ENCODE measurements at places on chromosomes 16 and 17.

DNA sequence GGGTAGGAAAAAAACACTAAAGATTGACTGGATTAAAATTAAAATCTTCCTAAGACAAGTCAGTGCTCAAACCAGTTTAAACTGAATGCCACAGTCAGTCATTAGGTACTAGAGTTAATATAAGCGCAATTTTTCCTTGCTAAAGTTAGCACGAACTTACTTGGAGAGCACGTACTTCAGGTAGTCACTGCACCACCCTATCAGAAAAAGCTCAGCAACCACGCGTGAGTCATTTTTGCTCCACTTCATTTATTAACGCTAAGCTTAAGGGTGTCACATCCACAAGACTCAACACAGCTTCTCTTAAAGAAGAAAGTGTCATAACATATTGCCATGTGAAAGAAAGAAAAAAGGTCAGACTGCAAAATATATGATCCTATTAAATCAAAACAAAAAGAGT, 53.1 kb downstream of the TEX2 start:
- DNase-seq: no peak

GRCh38 chr16:66493490-66494401, 56.2 kb downstream of the TK2 start:
- DNase-seq: no peak

- DNase-seq: no peak
Measured at GRCh38 chr16:84827131-84827574, 7.4 kb downstream of the CRISPLD2 start.

DNA sequence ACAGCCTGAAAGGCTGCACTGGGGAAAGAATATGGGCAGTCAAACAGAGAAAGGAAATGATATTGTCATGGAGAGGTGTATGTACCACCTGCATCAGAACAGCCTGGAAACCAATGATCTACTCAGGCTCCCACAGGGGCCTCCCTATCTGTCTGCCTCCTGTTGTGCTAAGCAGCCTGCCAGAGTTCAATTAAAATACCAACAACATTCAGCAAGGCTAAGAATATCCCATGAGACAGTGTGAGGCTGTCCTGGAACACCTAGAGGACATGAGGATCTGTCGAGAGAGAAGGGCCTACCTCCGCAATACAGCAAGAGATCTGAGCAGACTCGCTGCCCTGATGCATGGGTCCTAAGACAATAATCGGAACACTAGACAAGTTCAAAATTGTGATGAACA, 8.4 kb downstream of the FXR2 start:
- DNase-seq: no peak

DNA sequence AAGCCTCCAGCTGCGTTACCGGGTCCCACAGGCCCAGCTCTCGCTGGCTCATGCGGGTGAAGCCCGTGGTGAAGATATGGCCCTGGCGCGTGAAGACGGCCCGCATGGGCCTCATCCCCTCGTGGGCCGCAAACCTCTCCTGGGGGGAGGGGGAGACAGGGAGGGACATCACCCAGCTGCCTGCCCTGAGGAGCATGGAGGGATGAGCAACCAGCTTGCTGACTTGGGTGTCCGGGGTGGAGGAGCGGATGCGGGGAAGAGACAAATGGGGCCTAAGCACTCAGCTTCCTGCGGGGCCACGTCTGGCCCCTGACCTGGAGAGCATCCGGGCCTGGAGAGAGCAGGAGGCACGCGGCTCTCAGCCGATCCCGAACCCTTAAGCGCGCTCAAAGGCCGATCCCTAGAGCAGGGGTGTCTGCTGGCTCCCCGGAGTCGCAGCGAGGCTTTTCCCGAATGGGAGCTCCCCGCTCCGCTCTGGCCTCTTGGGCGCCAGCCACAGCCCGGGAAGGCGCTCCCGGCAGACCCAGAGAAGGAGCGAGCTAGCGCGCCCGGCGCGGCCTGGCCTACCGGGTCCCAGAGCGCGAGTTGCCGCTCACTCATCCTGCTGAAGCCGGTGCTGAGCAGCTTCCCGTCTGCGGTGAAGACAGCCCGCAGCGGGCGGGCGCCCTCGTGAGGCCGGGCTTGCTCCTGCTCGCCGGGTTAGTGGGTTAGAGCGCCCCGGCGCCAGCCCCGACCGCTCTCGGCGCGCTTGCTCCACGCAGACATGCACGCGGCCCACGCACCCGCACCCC, 5.0 kb downstream of the CORO6 start:
- DNase-seq: peak; percentile 93

- no peak for DNase-seq
Measured at GRCh38 chr17:45389354-45389753, 43.3 kb downstream of the ARHGAP27 start.

GRCh38 chr16:1152651-1153259, at the start of gene CACNA1H:
Gene CACNA1H, plus strand, starts transcription at chr16:1153106. Its CDS starts 632 bp downstream, at chr16:1153738.
- peak; percentile 79 for DNase-seq

DNA sequence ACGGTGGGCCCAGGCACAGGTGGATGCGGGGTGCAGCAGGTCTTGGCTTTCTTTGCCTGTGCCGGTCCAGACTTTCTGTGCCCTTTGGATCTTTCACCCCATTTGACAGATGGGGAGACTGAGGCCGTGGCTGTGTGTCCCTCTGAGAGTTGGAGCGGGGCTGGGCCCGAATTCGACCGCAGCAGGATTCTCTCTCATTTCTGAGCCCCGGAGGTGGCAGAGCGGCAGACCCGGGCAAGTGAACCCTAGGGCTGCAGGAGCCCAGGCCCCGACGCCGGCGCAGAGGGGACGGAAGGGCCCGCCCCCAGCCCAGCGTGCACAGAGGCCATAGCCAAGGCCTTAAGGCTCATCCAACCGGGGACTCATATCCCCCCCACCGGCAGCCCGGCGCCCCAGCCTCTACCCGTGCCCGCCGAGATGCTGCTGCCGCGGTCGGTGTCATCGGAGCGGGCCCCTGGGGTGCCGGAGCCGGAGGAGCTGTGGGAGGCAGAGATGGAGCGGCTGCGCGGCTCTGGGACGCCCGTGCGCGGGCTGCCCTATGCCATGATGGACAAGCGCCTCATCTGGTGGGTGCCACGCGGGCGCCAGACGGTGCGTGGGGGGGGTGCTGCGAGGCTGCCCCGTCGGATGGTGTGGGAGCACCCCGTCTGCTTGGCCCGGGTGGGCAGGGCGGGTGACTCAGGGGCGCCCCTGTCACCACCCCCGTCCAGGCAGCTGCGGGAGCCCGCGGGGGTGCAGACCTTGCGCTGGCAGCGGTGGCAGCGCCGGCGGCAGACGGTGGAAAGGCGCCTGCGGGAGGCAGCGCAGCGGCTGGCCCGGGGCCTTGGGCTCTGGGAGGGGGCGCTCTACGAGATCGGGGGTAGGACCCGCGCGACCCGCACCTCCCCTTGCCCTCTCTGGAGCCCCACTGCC, 857 bp downstream of the TMC8 start:
- DNase-seq: peak; percentile 61

DNA sequence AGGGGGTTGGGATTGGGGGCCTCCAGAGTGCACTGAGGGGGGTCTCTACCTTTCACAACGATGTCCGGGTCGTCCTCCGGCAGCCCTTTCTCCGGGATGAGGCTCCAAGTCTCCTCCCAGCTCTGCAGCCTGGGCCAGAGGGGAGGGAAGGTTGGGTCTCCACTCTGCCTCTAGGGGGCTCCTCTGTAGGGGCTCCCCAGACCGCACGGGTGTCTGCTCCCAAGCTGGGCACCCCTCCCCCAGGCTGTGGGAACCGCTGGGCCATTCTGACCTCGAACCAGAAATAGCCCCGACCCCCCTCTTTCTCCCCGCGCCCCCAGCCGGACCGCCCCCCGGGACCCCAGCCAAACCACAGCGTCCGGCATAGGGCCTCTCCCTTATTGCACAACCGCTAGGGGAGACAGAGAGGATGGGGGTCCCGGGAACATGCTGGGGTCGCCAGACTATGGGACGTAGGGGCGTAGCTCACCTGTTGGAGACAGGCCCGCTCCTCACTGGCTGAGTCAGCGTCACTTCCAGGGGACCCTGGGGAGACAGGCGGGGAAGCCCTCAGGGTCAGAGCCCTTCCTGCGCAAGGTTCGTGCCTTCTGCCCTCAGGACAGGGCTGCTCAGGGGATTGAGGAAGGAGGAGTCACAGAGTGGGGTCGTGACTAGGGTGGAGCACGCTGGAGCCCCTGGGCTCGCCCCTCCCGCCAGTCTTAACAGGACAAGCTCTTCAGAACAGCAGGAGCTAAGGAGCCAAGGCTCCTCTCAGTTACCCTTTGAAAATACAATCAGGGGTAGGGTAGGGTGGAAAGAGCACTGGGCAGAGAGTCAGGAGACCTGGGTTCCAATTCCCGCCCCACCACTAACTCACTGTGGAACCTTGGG, 2.7 kb downstream of the PLEKHH3 start:
- DNase-seq: peak; percentile 47

Data from CD4-positive, alpha-beta T cell treated with Interleukin-17A for 4 hours (primary cell).